ENCODE measurements at places on chromosomes 12 and 14.

- DNase-seq = no peak
Observed at GRCh38 chr14:24688030-24688658, 54.2 kb upstream of the GZMB start.

- peak; percentile 4 for DNase-seq
Observed at GRCh38 chr12:121955258-121956237, 37.2 kb downstream of the CFAP251 start.

DNA sequence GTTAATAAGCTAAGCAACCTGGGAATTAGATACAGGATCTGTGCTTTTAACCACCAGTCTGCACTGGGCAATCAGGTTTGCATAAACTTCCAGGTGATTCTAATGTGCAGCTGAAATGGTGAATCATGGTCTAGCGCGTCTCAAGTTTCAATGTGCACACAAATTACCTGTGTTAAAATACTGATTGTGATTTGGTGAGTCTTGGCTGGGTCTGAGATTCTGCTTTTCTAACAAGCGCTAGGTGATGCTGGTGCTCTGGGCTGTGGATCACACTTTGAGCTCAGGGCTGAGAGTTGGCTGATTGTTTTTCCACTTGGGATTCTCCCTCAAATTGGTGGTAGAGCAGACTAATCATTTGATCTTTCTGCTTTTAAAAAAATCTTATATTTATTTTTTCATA is 124.8 kb downstream of the C12orf75 start:
- DNase-seq = no peak

DNA sequence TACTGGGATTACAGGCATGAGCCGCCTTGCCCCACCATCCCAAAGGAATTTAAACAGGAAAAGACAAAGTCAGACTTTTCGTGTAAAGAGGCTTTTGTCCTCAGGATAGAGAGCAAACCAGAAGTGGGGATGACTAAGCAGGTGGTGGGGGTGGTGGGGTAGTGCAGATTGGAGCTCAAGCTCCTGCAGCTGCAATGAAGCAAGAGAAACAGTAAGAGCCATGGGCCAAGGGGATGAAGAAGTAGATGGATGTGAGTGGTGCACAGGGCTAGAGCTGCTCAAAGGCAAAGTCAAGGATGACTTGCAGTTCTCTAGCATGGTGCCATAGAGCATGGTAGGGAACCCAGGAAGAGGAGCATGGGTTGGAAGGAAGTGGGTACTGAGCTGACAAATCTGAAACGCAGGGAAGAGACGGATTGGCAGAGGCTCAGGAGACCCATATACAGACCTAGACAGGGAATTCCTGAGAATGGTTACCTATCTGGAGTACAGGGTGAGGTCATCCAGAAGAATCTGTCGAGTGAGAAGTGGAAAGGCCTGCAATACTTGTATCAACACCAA is 11.4 kb upstream of the RNF34 start:
- DNase-seq = no peak

- no peak for DNase-seq
Observed at GRCh38 chr14:71554959-71555612, 377.1 kb upstream of the RGS6 start.
